ENCODE measurements at places on chromosomes 11 and 22.
A peak's percentile ranks its signal among the peaks of the same experiment; 100 is the strongest.

- DNase-seq: peak; percentile 84
- peak overlapping the region; percentile 30 for H3K4me3 ChIP-seq
- H3K27me3 ChIP-seq: no peaks in the 10 kb centered on the region
- H3K36me3 ChIP-seq: peaks cover 26% of the 10 kb centered on the region
These were observed 1.4 kb downstream of the MFNG start for GRCh38 chr22:37484480-37485394.

DNA sequence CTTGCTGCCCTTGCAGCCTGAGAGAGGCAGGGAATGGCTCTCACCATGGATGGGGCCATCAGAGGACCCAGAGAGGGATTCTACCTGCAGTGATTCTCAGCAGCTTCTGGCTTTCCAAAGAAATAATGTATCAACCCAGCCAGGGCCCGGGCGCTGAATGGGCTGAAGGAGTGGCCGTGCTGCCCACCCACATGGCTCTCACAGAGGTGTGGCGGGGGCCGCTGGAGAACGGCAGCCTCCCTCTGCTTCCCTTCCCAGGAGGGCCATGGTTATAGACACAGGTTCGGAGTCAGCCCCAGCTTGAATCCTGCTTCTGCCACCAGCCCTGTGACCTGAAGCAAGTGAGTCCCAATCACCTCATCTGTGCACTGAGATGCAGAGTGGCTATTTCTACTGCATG is 82.7 kb downstream of the THAP12 start:
- H3K4me1 ChIP-seq: no peaks in the 10 kb centered on the region
- no peak overlapping the region for H3K27ac ChIP-seq
- no peak overlapping the region for H3K4me3 ChIP-seq
- DNase-seq: no peak
- no peaks in the 10 kb centered on the region for H3K27me3 ChIP-seq

DNA sequence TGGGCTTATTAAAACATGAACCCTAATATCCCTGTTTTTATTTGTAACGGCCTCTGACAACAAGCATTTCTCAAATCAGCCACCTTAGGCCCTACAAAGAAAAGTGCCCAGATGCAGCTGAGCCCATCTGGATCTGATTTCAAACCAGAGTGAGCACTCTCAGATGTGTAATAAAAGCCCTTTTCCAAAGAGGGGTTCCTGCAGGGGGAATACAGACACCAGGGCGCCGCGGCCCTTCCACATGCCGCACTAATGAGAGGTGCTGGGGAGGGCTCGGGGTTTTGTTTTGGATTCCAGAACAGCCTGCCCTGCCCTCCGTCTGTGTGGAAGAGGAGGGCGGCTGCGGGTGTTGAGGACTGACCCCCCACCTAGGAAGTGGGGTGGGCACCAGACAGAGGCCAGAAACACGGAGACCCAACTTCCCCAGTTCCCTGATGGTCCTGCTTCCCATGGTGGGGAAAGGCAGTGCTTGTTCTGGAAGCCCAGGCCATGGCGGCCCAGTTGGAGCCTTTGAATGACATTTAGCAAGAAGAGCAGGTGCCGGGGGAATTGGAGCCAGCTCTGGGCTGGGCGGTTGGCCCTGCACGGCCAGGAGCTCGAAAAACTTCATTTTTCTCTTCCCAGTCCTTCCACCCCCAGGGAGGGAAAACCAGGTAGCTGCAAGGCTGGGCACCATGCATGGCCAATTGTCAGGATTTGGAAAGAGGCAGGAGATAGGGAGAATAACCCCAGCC is 63.7 kb downstream of the MACROD1 start:
- no peaks in the 10 kb centered on the region for H3K4me1 ChIP-seq
- no peaks in the 10 kb centered on the region for H3K27me3 ChIP-seq
- H3K4me3 ChIP-seq: no peak overlapping the region
- no peak for DNase-seq

DNA sequence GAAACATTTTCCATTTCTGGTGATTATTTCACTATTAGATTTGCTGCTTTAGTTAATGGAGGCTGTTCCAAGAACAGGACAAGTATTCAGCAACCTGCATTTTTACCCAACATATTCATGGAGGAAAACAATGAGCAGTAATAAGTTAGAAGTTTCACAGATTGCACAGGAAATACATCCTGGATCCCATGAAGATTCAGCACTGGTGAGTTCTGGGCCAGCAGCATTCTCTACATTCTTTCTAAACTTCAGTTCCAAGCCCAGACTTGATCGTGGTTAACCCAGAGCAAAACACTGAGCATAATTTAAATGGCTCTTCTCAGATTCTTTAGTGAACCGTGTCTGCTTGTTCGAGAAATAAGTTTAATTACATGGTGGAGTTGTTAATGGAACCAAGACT is 3.8 kb downstream of the FJX1 start:
- no peak overlapping the region for H3K4me3 ChIP-seq
- peaks cover 39% of the 10 kb centered on the region for H3K27me3 ChIP-seq
- H3K4me1 ChIP-seq: peaks cover 21% of the 10 kb centered on the region

DNA sequence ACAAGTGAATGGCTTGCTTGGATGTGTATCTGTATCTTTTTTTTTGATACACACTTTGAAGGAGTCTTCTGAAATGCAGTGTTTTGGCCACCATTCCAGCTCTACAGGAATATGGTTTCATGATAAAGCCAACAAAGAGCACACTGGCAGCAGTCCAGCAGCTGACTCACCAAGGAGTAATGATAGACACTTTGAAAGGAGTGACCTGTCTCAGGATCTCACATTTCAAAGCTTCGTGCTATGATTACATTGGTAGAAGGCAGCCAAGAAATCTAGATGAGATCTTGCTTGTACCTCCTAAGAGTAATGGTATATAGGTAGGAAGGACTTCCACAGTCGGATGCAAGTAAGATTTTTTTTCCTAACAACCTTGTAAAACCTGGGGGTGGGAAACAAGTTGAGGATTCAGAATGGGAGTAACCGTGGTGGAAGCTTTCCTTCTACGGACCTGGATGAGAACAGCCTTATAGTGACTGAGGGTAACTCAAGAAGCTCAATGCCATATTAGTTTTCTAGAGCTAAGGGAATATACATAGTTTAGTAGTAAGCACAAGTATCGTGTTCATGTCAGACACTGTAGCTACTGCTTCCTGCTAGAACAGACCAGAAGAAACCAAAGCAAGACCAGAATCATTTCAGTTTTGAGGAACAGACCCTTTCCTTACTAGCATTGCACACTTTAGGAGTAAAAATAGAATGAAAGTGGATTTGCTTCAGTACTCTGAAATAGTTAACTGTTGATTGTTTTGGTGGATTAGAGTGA is 25.0 kb downstream of the MTMR3 start:
- no peak overlapping the region for H3K27ac ChIP-seq
- no peak for DNase-seq
- no peaks in the 10 kb centered on the region for H3K36me3 ChIP-seq
- H3K4me1 ChIP-seq: peaks cover 4% of the 10 kb centered on the region
- H3K4me3 ChIP-seq: no peak overlapping the region
- H3K27me3 ChIP-seq: no peaks in the 10 kb centered on the region

DNA sequence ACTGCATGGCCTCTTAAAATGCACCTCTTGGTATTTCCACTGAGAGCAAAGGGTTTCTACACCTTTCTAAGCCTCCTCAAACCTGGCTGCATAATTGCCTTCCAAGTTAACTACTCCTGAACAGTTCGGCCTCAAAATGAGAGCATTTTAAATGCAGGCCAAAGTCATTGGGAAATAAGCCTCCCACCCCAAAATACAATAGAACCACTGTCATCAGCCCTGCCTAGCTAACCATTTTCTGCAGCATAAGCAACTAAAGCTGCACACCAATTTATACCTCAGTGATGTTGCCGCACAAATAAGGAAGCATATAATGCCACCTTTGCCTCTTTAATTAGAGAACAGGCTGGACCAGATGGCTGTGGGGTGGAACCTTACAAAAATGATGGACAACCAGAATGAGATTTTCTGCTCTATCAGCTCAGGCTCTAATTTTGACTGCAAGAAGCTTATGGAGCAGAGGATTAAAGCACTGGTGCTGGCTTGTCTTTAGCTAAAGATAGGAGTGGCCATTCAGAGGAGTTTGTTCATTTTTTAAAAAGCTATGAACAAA is 4.3 kb downstream of the TOB2 start:
- no peak overlapping the region for H3K4me3 ChIP-seq
- peaks cover 4% of the 10 kb centered on the region for H3K4me1 ChIP-seq
- no peak for DNase-seq
- H3K36me3 ChIP-seq: peaks cover 7% of the 10 kb centered on the region

DNA sequence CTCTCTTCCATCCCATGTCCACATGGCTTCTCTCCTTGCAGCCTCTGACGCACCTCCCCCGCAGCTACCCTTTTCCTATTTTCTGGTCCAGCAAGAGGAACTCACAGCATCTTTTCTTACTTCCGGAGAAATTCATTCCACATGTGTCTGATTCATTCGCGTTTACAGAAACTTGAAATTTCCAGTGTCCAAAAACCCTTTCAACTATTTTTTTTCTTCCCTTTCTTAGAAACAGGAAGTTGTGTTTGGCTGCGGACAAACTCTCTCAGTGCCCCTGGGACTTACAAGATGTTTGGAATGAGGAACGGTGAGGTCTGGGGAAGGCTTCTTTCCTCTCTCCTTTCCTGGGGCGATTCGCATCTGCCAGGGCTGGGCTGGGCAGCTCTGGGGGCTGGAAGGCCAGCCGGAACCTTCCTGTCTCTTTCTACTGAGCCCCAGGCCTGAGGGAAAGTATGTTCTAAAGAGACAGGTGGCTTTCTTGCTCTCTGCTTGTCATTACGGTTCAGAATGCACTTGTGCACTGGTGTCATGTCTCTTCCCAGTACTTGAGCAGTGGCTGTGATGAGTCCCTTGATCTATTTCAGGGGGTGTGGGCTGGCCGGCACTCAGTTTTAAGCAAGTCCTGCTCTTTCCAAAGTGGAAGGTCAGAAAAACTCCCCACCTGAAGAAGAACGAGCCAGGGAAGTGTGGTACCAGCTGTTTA is 27.5 kb downstream of the ADAMTS8 start:
- no peak for DNase-seq
- H3K4me3 ChIP-seq: no peak overlapping the region
- H3K36me3 ChIP-seq: no peaks in the 10 kb centered on the region
- H3K27me3 ChIP-seq: no peaks in the 10 kb centered on the region
- H3K27ac ChIP-seq: no peak overlapping the region

GRCh38 chr11:107301878-107302277 is 155.7 kb downstream of the CWF19L2 start:
- peaks cover 6% of the 10 kb centered on the region for H3K36me3 ChIP-seq
- no peak overlapping the region for H3K4me3 ChIP-seq
- no peaks in the 10 kb centered on the region for H3K27me3 ChIP-seq
- no peak for DNase-seq
- H3K27ac ChIP-seq: no peak overlapping the region

- H3K36me3 ChIP-seq: no peaks in the 10 kb centered on the region
- no peaks in the 10 kb centered on the region for H3K27me3 ChIP-seq
- no peaks in the 10 kb centered on the region for H3K4me1 ChIP-seq
- DNase-seq: no peak
These were observed 92.8 kb downstream of the ARFGAP2 start for GRCh38 chr11:47083913-47084312.

DNA sequence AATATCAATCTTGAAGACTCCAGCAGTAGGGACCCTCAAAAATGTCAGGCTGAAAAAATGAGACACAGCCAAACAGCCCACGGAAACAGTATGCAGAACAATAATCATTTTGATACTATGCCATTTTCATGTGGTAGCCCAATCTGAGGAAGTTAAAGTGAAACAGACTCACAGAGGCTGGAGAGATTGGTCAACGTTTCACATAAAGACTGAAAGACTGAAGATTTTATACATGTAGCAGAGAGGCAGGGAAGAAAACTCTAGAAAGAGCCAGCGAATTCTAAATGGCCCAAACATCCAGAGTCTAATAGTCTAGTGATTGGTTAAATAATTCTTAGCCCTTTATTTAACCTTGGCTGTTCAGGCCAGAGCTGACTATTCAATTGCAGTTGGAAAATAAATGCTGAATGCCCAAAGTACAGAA is 49.4 kb downstream of the MAML2 start:
- DNase-seq: peak; percentile 51
- peak overlapping the region; percentile 48 for H3K27ac ChIP-seq
- H3K36me3 ChIP-seq: peaks cover 4% of the 10 kb centered on the region

DNA sequence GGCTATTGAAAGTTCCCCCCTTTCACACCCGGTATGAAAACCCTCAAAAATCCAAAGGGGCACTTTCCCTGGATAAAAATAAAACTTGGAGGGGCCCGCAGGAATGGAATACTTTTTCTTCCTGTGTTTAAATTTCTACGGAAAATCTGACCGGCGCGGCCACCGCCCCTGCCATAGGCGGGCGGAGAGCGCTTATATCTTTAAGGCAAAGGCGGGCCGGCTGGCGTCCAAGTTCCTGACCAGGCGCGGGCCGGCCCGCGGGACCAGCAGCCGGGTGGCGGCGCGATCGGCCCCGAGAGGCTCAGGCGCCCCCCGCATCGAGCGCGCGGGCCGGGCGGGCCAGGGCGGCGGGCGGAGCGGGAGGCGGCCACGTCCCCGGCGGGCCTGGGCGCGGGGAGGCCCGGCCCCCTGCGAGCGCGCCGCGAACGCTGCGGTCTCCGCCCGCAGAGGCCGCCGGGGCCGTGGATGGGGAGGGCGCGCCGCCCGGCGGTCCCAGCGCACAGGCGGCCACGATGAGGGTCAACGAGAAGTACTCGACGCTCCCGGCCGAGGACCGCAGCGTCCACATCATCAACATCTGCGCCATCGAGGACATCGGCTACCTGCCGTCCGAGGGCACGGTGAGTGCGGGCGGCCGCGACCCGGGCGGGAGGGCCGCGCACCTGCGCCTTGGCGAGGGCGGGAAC is at the start of gene ANO1:
ANO1 (plus strand) TSS at position 223 of the 686 bp plus-strand sequence; CDS start at position 513, 290 bp downstream.
- no peaks in the 10 kb centered on the region for H3K27me3 ChIP-seq
- no peaks in the 10 kb centered on the region for H3K4me1 ChIP-seq
- H3K27ac ChIP-seq: no peak within 1 kb of the TSS
- no peak for DNase-seq
- no peaks in the 10 kb centered on the region for H3K36me3 ChIP-seq

- H3K27me3 ChIP-seq: no peaks in the 10 kb centered on the region
- H3K27ac ChIP-seq: no peak overlapping the region
- DNase-seq: no peak
- peaks cover 61% of the 10 kb centered on the region for H3K4me1 ChIP-seq
- no peaks in the 10 kb centered on the region for H3K36me3 ChIP-seq
- H3K4me3 ChIP-seq: no peak overlapping the region
These were observed 102.1 kb downstream of the SLC1A2 start for GRCh38 chr11:35317253-35317652.

- no peaks in the 10 kb centered on the region for H3K36me3 ChIP-seq
- H3K4me3 ChIP-seq: no peak overlapping the region
- H3K4me1 ChIP-seq: no peaks in the 10 kb centered on the region
- no peaks in the 10 kb centered on the region for H3K27me3 ChIP-seq
These were observed 137.1 kb downstream of the NECTIN1 start for GRCh38 chr11:119591836-119592310.

All from B cell (primary cell).